ENCODE measurements at places on chromosomes 16 and 17.

DNA sequence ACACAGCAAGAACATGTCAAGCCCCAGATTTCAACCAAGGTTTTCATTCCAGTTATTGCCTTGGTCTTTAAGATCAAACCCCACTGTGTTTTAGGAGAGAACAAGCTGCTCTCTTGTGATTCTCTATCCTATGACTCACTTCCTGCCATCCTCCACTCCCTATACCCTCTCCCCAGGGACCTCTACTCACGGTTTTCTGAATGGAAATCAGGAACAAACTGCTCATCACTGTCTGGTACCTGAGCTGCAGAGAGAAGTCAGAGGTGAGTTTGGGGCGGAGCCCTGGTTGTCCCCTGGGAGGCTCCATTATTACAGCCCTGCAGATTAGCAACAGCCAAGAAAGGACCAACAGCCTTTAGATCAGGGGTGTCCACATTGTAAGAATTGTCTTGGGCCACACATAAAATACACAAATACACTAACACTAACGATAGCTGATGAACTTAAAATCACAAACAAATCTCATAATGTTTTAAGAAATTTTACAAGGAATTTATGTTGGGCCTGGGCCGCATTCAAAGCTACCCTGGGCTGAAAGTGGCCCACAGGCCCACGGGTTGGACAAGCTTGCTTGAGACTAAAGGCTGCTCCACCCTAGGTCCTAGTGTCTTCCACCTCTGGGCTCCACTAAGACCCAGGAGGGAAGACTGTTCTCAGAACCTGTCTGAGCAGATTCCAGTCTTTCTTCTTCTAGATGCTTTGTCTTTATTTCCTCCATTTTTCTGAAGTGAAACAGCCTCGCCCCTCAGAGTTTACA lies 9.7 kb downstream of the ETV4 start:
- no peak for DNase-seq

- DNase-seq = no peak
Observed at GRCh38 chr17:35161281-35161761, 13.7 kb downstream of the UNC45B start.

DNA sequence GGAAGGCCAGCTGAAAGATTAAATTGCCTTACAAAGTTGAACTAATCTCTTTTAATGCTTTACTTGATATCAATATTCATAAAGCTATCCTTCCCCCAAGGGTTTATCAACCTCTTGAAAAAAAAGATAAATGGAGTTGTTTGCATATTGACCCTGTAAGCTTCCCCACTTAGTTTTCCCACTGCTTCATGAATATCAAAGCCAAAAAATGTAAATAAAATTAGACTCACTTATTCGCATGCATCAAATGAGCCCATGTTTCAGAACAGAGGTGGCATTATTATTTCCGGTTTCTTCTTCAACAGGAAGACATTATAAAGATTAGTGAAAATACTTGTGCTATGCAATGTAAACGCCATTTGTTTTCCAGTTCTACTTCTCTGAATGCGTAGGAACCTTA lies 150.7 kb downstream of the CDH11 start:
- DNase-seq = no peak

DNA sequence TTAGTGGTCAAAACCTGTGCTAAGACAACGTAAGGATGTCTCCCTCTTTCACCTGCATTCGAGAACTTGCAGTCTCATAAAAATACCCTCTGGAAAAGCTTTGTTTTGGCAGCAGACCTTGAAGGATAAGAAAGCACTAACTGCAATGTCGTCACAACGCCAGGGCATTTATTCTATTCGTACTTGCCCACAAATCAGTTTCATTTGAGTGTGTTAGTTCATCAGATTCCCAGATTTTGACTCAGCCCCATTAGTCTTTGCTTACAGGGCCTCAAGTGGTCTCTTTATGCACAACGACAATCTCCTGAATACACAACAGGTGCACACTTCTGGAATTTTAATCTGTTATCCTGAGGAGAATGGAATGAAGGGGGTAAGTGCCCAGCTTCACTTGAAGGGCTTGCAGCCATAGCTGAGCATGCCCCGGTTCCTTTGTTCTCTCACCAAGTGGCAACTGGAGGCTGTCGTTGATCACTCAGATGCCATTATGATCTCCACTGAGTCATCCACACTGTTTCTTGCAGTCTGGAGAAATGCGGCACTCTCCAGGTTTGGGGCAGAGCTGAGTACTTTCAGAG lies 58.8 kb downstream of the CLEC19A start:
- no peak for DNase-seq

DNA sequence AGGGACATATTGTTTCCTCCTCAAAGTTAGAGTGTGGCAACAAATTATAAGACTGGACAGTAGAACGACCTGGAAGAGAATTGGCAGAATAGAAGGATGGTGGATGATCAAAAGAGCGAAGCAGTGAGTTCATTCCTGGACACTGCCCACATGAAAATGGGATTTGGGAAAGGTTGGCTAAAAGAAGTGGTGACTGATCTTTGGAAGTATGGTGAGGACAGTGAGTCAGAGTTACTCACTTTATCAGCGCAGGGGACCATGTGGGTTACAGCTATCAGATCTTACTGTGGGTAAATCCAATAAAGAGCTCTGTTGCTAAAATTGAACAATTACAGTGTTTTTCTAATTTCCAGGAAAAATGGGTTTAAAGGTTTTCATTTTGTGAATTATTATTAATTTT lies 2.7 kb upstream of the TANC2 start:
- no peak for DNase-seq

- DNase-seq = no peak
Observed at GRCh38 chr17:43126911-43127290, 1.7 kb upstream of the BRCA1 start.

GRCh38 chr16:59522826-59523225 lies 788.7 kb upstream of the GOT2 start:
- DNase-seq = no peak
